Right lung (tissue), 10 donors: ENCODE measurements at places on chromosomes 1 and 21. TPM values are rescaled to one million over a fixed set of nuclear protein-coding genes. Genes with fewer than 3 reads are reported as not detected.

Gene HCN3
- 9.8 TPM for polyA plus RNA-seq

DNA sequence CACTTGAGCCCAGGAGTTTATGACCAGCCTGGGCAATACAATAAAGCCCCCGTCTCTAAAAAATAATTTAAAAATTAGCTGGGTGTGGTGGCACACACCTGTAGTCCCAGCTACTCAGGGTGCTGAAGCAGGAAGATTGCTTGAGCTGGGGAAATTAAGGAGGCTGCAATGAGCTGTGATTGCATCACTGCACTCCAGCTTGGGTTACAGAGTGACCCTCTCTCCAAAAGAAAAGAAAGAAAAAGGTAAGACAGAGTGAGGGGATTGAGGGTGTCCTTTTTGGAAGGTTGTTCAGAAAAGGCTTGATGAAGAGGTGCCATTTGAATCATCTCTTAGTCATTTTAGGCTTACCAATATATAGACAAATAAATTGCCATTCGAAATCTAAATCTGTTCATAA, 4.0 kb upstream of the SRRM1 start:
- no peak for DNase-seq

Gene CRTC2
- polyA plus RNA-seq = 38.8 TPM

Gene SPRR3
- polyA plus RNA-seq = 0.42 TPM

GRCh38 chr21:45054927-45055612, 19.3 kb upstream of the ADARB1 start:
- DNase-seq = no peak

DNA sequence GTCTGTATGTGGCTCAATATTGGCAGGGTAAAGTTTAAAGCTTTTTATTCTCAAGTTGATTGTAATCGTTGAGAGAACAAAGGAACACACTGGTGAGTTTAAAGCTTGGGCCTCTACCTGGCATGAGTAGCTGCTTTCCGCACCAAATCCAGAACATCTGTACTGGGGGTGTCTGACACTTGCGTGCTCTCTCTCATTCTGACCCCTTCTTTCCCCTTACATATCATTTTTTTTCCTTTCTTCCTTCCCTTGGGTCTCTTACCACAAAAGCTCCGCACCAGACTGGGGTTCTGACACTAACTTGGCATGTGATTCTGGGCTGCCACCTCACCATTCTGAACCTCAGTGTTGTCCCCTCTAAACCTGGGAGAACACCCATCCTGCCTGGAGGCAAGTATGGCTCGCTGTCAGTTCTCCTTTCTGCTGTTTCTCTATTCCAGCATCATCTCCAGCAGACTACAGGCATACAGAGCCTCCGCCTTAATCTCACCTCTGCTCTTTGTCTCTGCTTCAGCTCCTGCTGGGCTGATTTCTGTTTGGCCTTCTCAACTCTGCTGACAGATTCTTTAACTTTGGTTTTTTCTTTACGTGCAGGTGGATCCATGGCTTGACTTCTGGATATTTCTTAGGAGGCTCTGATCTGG, 859 bp upstream of the ERMAP start:
- peak; percentile 23 for DNase-seq
